RKO (cell line): ENCODE measurements at places on chromosomes 7 and 10.

DNA sequence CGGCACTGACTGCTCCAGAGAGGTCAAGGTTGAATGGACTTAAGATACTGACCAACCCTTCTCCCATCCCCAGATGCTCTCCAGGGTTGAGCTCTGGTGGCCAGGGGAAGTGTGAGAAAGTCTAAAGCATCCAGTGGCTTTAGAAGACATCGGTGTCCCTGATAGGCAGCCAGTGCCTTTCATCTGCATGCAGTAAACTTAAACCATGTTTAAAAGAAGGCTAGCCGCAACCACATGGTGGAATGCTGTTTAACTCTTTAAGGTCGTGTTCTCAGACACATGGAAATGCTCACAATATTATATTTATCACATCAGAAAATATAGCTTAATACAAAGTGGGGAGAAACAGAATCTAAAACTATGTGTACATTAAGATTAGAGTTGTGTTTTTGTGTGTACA, 137.0 kb downstream of the CNNM2 start:
- DNase-seq, result no peak

GRCh38 chr7:73941836-73942551, 81.0 kb downstream of the TMEM270 start:
- DNase-seq, result peak; percentile 9

DNA sequence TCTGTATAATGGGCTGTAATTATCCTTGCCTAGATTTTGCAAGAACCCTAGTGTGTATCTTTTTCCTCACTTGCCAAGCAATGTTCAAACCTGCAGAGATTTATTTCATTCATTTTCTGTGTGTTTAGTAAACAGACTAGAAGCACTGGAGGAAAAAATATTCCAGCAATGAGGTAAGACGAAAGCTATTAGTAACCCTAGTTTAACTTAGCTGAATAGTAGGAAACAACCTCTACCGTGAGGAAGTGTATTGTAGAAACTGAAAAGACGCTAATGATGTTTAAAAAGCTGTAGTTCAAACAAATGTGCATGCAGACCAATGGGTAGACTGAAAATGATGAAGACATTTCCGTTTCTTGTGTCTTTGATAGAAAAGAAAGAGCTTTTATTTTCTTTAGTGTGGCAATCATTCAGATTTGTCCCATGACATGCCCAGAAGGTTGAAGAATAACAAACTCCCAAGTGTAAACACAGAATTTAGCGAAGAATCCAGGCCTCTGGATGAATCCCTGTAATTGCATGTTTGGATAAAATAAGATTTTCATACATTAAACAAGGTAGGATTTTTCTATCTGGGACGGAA, 20.7 kb downstream of the CAV1 start:
- DNase-seq, result no peak

DNA sequence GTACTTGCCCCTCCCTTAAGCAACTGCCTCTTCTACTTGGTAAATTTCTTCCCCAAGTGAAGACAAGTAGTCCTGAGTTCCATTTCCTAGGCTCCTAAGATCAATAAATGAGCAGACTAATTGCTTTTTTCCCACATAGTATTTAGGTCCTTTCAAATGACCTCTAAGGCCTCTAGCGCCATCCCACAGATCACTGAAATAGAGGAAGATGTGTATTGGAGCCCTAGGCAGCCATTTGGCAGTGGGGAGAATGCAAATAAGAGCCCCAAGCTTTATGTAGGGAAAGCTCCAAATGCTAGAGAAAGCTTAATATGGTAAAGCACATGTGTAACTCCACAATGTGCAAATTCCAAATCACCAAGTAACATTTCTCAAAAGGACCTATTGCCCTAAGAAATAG, 316.5 kb upstream of the PHF14 start:
- DNase-seq, result no peak

DNA sequence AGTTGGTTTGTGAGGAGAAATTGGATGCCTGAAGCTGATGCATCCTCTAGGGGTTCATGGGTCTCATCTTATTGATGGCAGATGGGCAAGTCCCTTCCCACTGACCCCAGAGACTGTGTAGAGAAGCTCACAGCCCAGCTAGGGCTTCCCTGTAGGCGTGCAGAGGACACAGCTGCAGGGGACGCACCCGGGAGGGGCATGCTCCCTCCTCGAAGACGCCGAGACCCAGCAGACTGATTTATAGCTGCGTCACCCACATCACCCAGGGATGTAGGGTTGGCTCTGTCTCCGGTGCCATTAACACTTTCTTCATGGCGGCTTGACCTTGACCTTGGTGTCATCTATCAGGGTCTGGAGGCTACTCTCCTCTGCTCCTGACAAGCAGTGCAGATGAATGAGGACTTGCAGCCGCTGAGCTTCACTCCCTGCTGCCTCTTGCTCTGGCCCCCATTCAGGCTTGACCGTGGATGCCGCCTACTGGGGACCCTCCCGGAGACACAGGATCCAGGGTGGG, 549.7 kb downstream of the TCERG1L start:
- no peak for DNase-seq

DNA sequence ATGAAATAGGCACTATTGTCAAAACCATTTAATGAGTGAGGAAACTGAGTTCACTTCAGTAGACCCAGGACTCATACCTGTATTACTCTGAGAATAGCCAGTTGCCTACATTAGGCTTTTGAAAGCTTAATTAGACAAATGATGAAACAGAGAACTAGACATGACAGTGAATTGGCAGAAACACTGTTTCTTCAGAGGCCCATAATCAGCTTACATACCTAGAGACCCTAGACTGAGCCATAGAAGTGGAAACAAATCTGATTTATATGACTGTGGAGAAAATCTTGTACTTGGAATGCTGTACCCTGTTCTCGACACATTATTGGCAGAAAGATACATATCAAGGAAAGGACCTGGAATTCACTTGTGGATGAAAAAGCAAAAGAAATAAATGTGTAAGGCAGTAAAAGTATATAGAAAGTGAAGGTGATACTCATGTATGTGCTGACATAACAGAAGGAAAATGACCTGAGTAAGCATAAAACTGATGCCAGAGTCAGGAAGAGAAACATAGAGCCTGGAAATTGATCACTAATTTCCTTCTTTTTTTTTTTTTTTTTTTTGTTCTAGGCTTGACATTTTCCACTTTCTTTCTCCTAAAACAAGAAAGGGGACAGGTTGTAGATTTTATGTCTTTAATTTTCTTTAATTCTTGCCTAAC, 251.5 kb downstream of the BICC1 start:
- no peak for DNase-seq

GRCh38 chr7:137096607-137097006, 228.2 kb downstream of the CHRM2 start:
- DNase-seq, result no peak

GRCh38 chr10:88008866-88009470, 145.5 kb downstream of the PTEN start:
- no peak for DNase-seq

DNA sequence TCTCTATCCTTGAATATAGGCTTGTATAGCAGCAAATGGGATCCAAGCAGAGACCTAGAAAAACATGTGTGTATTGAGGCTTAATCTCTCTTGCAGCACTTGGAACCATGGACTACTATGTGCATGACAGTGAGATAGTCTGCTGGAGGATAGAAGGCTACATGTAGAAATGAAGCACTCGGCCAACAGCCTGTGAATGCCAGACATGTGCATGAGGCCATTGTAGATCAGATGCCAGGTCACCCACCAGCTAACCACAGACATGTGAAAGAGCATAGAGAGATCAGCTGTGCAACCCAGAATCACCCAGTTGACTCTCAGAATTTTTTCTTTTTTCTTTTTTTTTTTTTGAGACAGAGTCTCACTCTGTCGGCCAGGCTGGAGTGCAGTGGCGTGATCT, 90.9 kb downstream of the NT5C2 start:
- DNase-seq, result no peak

DNA sequence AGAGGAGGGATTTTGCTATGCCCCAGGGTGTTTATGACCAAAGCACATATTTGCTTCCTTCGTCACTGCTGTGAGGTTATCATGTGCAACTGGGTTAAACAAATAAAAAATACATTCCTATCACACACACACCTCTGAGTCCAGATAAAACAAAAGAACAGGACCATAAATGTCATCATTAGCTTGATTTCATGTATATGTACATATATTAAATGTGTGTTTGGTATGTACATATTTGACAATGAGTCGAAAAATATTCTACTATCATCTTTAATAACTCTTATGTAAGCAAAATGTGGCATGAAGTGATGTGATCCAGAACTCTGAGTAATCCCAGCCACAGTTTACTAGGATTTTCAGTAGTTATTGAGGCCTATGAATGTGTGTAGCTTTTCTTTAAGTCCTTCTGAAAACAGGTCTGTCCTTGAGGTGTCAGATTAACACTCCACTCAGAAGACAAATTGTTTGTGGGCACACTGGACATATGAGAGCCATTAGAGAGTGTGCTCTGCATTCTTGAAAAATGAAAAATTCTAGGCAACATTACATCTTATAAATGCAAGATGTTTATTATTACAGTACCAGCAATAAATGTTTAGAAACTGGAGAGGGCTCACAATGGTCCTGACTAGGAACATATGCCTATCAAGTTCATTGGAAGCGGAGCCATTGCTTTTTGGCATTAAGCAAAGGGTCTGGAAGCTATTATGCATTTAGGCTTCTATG, 335.1 kb upstream of the SEMA3A start:
- DNase-seq, result peak; percentile 25
